IMR-90 (cell line): ENCODE measurements at places on chromosomes 7 and 10. TPM values are rescaled to one million over a fixed set of nuclear protein-coding genes. Genes with fewer than 3 reads are reported as not detected.

NME8 gene
- total RNA-seq: not detected in 2 replicates

GRCh38 chr7:11835260-11835659 lies 3.3 kb upstream of the THSD7A start:
- no peaks in the 10 kb centered on the region for H3K36me3 ChIP-seq
- H3K4me3 ChIP-seq: no peak overlapping the region
- H3K4me1 ChIP-seq: no peaks in the 10 kb centered on the region
- peaks cover 11% of the 10 kb centered on the region for H3K27me3 ChIP-seq
- DNase-seq: peak; percentile 1

DNA sequence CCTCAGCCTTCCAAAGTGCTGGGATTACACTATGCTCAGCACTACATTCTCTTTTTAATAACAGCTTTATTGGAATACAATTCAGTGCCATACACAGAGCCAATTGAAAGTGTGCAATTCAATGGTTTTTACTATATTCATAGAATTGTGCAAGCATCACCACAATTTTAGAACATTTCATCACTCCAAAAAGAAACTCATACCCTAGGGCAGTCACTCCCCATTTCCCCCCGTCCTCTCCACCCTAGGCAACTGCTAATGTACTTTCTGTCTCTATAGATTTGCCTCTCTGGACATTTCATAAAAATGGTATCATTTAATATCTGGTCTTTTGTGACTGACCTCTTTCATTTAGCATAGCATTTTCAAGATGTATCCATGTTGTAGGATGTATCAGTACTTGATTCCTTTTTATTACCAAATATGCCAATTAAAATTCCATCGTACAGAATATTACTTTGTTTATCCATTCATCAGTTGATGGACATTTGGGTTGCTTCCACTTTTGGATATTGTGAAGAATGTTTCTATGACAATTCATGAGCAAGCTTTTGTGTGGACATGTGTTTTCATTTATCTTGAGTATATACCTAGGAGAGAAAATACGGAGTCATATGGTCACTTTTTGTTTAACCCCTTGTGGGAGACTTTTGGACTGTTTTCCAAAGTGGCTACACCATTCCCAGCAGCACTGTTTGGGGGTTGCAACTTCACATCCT lies 6.3 kb upstream of the XPNPEP1 start:
- peaks cover 2% of the 10 kb centered on the region; the same call in 1 of the 2 replicates for H3K4me1 ChIP-seq
- H3K27me3 ChIP-seq: no peaks in the 10 kb centered on the region
- no peaks in the 10 kb centered on the region for H3K36me3 ChIP-seq
- no peak overlapping the region for H3K27ac ChIP-seq

DNA sequence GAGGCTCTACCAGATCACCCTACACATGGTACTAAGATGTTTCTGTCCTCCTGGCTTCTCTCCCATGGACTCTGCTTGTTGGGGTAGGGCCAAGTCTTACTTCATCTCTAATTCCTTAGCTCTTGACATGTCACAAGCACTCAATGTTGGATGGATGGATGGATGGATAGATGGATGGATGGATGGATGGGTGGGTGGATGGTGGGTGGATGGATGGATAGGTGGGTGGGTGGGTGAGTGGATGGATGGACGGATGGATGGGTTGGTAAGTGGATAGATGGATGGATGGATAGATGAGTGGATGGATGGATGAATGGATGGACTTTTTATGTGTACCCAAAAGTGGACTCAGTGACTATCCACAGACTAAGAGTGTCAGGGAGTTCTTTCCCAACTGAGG lies 28.5 kb downstream of the HSPA12A start:
- H3K4me1 ChIP-seq: peaks cover 6% of the 10 kb centered on the region
- no peak overlapping the region for H3K4me3 ChIP-seq
- no peak for DNase-seq
- H3K36me3 ChIP-seq: no peaks in the 10 kb centered on the region
- no peaks in the 10 kb centered on the region for H3K27me3 ChIP-seq

GRCh38 chr7:35825974-35826373 lies 25.1 kb downstream of the SEPTIN7 start:
- DNase-seq: no peak
- H3K4me3 ChIP-seq: no peak overlapping the region
- H3K27me3 ChIP-seq: no peaks in the 10 kb centered on the region
- no peak overlapping the region for H3K27ac ChIP-seq
